ENCODE measurements at places on chromosomes 6 and 20.

GRCh38 chr20:31908016-31908415 lies 37.6 kb downstream of the TTLL9 start:
- no peak for DNase-seq

DNA sequence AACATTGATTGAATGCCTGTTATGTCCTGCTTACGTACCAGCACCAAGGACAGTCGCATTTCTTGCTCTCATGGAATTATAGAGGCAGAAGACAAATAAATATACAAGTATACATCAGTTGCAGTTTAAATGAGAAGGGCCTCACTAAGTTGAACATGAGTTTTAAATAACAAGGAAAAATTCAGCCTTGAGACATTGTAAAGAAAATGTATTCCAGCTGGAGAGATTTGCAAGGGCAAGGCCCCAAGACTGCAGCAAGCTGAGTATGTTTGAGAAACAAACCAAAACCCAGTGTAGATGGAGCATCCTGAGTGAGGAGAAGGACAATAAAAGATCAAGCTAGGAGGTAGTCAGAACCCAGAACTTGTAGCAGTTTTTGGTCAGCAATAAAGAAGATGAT lies 123.2 kb upstream of the BMP5 start:
- DNase-seq = no peak

DNA sequence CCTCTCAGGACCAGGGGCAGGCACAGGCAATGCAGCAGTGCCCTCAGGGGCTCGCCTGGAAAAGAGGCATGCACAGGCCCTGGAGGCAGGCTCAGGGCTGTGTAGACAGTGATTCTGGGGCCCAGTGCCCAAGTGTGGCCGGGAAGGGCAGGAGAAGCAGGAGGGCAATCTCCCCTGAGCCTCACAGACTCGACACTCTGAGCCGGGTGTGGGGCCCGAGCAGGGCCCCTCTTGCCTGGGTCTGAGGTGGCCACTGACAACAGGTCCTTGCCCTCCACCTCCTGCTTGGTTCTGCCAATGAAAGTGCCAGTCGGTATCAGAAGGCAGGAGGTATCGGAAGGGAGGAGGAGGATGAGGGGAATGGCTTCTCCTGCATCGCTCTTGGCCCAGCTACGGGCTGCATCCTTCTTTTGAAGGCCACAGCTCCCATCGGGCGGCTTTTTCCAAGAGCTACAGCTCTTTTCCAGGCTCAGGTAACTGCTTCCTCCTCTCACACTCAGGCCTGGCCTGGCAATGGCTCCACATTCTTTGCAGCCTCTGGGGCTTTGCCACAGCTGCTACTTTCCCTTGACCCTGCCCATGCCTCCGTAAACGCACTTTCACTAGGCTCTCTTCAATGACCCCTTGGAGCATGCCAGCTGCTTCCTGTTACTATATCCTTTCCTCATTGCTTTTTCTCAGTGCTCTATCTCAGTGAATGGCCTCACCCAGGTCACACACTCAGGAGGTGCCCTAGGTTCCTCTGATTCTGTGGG lies 24.5 kb downstream of the GABRR2 start:
- DNase-seq = no peak

DNA sequence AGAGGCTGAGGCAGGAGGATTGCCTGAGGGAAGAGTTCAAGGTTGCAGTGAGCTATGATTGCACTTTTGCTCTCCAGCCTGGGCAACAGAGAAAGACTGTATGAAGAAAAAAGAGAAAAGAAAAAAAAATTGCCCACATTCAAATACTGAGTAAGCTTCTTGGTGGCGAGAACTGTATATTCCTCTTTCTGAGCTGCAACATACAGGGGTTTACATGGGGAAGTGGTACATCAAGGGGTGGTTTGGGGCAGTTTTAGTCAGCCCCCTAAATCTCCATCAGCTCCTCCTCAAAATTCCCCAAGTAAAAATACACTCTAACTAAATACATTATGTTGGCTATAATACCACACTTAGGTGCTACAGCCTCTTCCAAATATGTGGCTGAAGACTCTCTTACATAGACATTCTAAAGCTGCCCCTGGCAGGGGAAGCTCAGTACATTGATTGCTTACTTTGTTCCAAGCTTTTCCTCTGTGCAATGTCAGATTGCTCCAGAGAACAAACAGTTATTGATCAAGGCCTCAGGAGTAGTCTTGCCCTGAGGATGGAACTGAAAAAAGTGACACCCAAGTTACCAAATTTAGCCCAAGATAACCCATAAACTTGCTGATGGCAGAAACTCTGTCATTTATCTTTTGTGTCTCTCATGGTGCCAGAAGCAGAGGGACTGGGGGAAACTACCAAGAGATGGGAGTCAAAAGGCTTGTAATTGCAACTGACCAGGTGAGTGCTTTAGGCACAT lies 107.4 kb upstream of the RIPOR2 start:
- DNase-seq = no peak

- DNase-seq = no peak
Measured at GRCh38 chr6:159506048-159506447, 187.0 kb downstream of the SOD2 start.

GRCh38 chr6:33014841-33015634 lies 5.6 kb upstream of the HLA-DOA start:
- peak; percentile 84 for DNase-seq

- no peak for DNase-seq
Measured at GRCh38 chr20:48532028-48532427, 295.8 kb downstream of the PREX1 start.

DNA sequence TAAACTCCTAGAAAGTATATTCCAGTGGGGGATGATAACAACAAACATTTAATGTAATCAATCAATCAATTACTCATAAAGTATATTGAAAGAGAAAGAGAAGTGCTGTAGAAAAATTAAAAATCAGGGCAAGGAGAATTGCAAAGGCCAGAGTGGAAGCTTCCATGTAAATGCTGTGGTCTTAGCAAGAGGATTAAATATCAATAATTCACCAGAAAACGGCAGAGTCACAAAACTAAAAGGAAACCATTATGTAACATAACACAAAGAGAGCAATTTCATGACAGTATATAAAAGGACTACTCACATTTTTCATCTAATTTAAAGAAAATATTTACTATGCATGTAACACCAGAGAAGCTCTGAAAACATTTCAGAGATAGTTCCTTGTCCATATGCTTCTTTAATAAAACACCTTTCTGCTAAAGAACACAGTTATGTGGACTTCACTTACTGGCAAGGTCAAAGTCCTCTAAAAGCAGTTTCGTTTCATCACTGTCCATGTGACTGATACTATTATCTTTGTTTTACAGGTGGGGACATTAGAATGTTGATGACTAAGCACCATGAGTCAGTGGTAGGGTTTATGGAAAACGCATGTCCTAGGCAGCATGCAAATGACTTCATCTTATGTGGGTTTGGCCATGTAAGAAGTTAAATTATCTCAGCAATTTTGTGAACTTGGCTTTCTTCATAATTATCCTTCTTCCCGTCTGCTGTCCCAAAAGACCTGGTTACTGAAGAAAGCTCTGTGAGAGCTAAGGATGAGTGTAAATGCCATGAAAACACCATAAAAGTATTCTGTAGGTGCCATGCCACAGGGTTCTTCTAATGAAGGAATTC lies 185.8 kb upstream of the TENT5A start:
- DNase-seq = no peak

- no peak for DNase-seq
Measured at GRCh38 chr20:8232332-8232731, 100.3 kb downstream of the PLCB1 start.

GRCh38 chr6:134097114-134097707 lies 44.8 kb upstream of the SLC2A12 start:
- DNase-seq = peak; percentile 80

GRCh38 chr6:127204281-127204680 lies 62.4 kb upstream of the RNF146 start:
- DNase-seq = no peak

- no peak for DNase-seq
Measured at GRCh38 chr6:107218142-107218541, 102.8 kb upstream of the BEND3 start.

GRCh38 chr6:80742481-80742880 lies 636.0 kb downstream of the BCKDHB start:
- peak; percentile 60 for DNase-seq

DNA sequence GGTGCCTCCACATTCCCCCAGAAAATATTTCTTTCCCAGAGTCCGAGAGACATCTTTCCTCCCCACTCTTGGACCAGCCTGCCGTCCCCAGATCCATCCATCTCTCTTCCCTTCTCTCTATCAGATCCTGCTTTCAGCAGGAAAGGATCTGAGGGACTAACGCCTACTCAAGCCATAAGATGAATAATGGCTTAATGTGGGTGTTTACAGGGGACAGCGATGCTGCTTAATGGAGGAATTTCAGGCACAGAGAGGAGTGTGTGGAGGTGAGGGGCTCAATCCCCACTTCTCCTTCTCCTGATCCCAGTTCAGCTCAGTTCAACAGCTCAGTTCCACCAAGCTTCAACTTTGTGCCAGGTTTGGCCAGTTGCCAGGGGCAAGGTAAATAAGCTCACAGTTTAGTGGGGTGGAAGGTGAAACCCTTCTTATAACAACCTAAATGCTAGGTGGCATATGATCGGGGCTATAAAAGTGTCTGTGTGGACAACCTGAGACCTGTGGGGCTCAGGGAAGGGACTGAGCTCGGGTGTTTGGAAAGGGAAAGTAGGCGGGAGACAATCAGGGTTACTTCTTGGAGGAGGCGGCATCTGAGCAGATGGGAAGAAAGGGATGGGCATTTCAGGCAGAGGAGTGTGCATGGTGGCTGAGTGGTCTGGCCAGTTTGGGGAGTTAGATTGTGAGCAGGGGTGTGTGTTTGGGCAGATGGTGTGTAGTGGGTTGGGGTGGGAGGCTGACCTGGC lies 55.8 kb downstream of the CDH22 start:
- no peak for DNase-seq

DNA sequence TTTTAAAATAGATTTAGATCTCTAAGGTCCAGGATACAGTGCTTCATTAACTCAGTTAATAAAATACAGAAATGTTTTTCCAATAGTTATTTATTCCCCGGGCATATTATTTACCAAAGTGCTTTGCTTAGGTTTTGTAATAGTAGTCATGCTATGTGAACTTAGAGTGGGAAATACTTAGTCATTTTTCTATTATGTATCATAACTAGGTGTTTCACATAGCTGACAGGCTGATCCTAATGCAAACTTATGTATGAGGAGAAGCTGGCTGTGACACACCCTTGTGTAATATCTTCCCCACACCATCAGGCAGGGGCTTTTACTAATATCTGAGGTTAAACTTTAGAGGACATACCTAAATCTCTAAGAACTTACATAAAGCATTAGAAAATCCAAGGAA lies 277.7 kb upstream of the RIMS1 start:
- DNase-seq = no peak

DNA sequence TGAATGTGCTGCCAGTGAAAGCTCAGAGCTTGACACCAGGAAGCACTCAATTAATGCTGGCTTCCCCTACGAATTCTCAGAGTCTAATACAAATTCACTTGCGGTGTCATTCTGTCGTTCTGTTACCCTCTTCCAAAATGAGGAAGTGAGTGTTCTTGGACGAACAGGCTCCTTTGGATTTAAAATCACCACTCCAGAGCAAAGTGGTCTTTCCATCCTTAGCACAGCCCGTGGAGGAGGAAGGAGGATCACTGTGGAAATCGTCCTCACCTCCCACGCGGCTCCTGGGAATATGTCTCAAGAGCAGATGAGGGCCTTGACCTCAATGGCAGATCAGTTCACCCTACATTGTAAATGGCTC lies 41.7 kb downstream of the RIOK1 start:
- DNase-seq = no peak

DNA sequence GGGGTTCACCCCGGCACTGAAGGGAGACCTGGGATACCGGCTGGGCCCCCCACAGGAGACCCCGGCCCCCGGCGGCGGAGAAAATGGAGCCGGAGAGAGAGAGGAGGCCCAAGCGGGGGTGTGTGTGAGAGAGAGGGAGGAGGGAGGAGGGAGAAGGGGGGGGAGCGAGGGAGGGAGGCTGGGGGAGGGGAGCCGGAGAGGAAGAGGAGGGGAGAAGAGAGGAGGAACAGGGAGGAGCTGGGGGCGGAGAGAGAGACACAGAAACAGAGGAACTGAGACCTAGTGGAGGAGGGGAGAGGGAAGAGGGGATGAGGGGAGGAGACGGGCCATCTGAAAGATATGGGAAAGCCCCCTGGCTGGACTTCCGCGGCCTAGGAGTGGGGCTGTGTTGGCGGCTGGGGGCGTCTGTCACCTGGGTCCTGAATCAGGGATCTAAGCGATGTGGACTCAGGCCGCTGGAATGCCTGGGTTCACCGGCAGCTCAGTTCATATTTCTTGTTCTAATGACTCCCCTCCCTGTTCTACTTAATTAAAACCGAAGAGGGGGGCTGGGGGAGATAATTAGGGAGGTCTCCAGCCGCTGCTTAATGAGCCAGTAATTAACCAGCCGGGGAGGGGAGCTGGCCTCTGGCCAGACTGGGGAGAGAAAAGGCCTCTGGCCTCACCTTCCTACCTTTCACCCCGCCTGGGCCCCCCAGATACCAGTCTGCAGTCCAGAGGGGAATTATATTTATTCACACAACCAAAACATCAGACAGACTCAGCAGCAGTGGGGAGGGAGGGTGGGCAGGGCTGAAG lies at the start of gene PBX2:
TSS of gene PBX2 (minus strand) at position 149 of the 798 bp plus-strand sequence. CDS start 287 bp downstream, outside the sequence.
- DNase-seq = peak; percentile 84

- DNase-seq = no peak
Measured at GRCh38 chr6:154528310-154528915, 17.9 kb upstream of the CNKSR3 start.
